Activated T-helper 1 cell treated with anti-CD3 and anti-CD28 coated beads, Interleukin-2, amount 50 U/mL, for 16 hours (primary cell): ENCODE measurements at places on chromosomes 13 and 19.
A peak's percentile ranks its signal among the peaks of the same experiment; 100 is the strongest.

- no peak for DNase-seq
Measured at GRCh38 chr19:38617283-38617763, 430 bp downstream of the MAP4K1 start.

- no peak for DNase-seq
Measured at GRCh38 chr13:97810152-97810551, 143.3 kb upstream of the IPO5 start.

DNA sequence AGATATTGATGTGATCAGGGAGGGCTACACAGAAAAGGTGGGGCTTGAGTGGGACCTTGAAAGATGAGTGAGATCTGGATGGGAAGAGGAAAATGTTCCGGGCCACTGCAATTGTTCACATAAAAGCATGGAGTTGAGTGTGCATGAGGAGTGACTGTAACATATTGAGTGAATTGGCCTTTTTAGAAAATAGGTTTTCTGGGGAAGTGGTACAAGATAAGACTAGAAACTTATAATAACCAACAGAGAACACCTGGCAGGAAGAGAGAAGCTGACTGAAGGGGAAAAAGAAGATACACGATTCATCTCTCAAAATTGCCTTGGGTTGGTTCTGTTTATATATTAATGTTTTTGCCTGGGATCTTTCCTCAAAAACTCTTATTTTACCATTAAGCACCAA lies 32.2 kb downstream of the SLC10A2 start:
- DNase-seq, result no peak

- DNase-seq, result no peak
Measured at GRCh38 chr13:29270271-29270985, 325.1 kb downstream of the SLC7A1 start.

DNA sequence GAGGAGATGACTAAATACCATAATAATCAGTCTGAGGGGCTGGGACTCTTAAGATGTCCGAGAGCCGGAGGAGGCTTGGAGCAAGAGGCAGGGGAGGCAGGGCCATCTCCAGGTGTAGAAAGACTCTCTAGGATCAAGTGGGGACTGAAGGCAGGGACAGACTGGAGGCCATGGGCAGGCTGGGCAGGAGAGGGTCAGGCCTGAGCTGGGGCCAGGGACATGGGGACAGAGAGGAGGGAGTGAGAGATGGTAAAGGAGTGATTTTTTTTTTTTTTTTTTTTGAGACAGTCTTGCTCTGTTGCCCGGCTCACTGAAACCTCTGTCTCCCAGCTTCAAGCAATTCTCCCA lies 2.2 kb downstream of the JOSD2 start:
- no peak for DNase-seq

- no peak for DNase-seq
Measured at GRCh38 chr19:35797663-35798062, 15.0 kb downstream of the PRODH2 start.

DNA sequence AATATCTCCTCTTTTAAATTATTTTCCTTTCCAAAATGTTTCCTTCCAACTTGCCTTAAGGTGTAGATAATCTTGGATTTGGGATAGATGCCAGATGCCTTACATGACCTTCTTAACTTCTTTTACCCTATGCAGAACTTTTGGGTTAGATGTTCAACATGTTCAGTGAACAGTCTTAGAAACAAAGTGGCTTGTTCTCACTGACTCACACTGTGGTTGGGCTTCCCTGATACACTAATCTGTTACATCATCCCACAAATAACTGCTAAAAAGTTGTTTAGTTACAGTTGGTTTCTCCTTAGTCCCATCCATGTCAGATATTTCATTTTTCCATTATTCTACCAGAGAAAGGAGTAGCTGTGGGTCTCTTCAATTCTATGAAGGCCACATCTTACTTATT lies 2638.2 kb downstream of the PCDH9 start:
- DNase-seq, result no peak

GRCh38 chr13:81602241-81602640 lies 1261.3 kb upstream of the SPRY2 start:
- DNase-seq, result no peak

GRCh38 chr13:112967686-112968379 lies 1.2 kb upstream of the MCF2L start:
- DNase-seq, result no peak

DNA sequence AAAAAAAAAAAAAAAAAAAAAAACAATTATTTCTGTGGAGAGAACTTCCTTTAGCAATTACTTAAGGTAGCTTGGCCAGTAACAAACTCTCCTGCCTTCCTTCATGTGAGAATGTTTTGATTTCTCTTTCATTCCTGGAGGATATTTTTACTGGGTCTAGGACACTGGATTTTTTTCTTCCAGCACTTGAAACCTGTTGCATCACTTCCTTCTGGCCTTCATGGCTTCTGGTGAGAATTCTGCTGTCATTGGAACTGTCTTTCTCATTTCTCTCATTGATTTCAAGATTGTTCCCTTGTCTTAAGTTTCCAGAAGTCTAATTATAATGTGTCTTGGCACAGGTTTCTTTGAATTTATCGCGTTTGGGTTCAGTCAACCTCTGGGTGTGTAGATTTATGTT lies 19.3 kb upstream of the RAB20 start:
- DNase-seq, result no peak

DNA sequence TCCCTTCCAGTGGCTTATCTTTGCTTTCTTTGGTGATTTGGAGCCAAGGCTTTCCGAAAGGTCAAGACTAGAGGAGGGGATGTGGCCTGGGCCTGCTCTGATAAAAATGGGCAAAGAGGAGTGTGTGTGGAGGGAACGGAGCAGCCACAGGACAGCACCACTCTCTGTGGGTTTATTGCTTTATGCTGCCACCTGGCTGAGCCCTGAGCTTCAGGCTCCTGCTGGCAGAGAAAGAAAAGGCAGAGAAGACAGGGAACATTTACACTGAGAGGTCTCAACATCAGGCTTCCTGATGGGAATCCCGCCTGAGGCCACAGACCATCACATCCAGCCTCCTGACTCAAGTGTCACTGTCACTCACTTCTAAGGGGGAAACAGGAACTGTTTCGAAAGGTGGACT lies 9.2 kb upstream of the GSX1 start:
- no peak for DNase-seq

DNA sequence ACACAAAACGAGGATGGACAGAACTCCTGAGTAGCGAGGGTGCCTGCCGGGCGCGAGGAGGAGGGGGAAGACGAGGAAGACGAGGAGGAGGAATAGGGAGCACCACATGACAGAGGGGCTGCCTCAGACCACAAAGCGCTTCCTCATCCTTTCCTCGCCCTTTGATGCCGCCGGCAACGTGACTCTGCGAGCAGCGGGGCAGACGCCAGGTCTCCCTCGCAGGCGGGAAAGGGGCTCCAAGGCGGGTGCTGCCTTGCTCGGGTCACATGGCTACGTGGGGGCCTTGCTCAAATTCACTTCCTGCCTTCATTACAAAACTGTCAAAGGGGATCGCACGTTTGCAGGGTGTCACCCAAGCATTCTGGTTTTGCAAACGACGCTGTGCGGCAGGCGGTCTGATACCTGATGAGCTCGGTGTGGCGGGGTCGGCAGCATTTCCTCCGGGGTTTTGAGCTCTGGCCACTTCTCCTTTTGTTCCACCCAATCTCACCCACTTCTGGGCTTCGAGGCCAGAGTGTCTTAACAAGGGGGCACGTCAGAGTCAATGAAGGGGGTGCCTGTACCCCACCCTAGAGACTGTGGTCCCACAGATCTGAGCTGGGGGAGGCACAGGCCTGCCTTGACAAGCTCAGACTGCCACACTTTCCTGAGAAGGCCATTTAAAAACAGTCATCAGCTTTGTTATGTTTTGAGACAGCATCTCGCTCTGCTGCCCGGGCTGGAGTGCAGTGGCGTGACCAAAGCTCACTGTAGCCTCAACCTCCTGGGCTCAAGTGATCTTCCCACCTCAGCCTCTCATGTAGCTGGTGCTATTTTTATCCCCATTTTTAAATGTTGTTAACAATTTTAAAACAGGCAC lies 14.9 kb downstream of the MAP2K2 start:
- DNase-seq, result peak; percentile 40

DNA sequence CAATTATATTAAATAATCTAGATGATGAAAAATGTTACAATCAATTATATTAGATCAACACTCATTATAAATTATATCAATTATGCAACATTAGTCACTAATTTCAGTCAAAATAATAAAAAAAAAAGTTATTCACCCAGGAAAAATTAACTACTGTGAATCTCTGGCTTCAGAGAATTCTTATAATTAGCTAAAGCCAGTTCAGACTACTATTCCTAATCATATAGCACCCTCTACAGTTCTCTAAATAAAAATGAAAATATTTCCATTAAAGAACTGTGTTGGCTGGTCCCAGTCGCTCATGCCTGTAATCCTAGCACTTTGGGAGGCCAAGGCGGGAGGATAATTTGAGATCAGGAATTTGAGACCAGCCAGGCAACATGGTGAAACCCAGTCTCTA lies 33.0 kb downstream of the XPO4 start:
- no peak for DNase-seq

DNA sequence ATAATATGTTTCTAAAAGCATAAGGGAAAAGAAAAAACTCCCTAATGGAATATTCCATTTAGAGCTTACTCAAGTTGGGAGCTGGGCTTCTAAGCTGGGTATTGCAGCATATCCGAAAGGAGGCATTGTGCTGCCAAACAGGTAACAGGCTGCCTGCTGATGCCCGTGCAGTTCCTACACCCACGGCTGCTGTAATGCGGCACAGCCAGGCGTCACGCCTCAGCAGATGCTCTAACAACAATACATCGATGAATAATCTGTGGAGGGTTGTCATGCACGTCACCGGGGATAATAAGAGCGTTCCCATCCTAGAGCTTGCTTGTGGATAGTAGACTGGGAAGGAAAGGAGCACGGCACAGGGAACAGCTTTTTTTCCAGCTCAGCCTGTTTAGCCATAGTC lies 1582.1 kb upstream of the SLC10A2 start:
- DNase-seq, result no peak

GRCh38 chr13:52001120-52001731 lies 10.0 kb downstream of the ATP7B start:
- no peak for DNase-seq

- DNase-seq, result no peak
Measured at GRCh38 chr13:76826527-76826926, 59.7 kb downstream of the KCTD12 start.

- DNase-seq, result no peak
Measured at GRCh38 chr13:113207460-113207859, 1.0 kb downstream of the PCID2 start.

- DNase-seq, result peak; percentile 60
Measured at GRCh38 chr19:2478756-2479555, 3.0 kb downstream of the GADD45B start.

GRCh38 chr19:4974880-4975469 lies 6.1 kb downstream of the KDM4B start:
- no peak for DNase-seq

- no peak for DNase-seq
Measured at GRCh38 chr13:43129511-43130110, 106.2 kb downstream of the DNAJC15 start.

DNA sequence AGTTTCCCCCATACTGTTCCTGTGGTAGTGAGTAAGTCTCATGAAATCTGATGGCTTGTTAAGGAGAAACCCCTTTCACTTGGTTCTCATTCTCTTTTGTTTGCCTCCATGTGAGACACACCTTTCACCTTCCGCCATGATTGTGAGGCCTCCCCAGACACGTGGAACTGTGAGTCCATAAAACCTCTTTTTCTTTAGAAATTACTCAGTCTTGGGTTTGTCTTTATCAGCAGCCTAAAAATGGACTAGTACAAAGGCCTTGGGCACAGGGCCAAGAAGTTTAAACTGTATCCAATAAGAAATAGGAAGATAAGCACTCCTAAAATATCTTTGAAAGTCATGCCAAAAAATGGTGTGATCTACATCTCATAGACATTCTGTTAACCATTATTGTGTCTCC lies 176.9 kb downstream of the TBC1D4 start:
- no peak for DNase-seq
